Prostate gland (tissue), 2 donors: ENCODE measurements at places on chromosomes 6 and 20. TPM values are rescaled to one million over a fixed set of nuclear protein-coding genes. Genes with fewer than 3 reads are reported as not detected.

- no peaks in the 10 kb centered on the region for H3K36me3 ChIP-seq
- no peak overlapping the region for H3K27ac ChIP-seq
- H3K27me3 ChIP-seq = no peaks in the 10 kb centered on the region
- H3K4me3 ChIP-seq = no peak overlapping the region
These were observed 323.9 kb downstream of the GJA1 start for GRCh38 chr6:121759370-121759769.

- DNase-seq = no peak
- no peak overlapping the region for H3K4me3 ChIP-seq
- H3K4me1 ChIP-seq = no peaks in the 10 kb centered on the region
- H3K27me3 ChIP-seq = no peaks in the 10 kb centered on the region
- no peak overlapping the region for H3K27ac ChIP-seq
These were observed 239.3 kb downstream of the ZNF217 start for GRCh38 chr20:53354314-53354713.

GRCh38 chr6:109299776-109300564, 82.3 kb downstream of the CD164 start:
- no peaks in the 10 kb centered on the region for H3K27me3 ChIP-seq
- H3K4me3 ChIP-seq = no peak overlapping the region
- no peaks in the 10 kb centered on the region for H3K36me3 ChIP-seq
- peak overlapping the region; percentile 33 for H3K27ac ChIP-seq
- DNase-seq = peak; percentile 24
- no peaks in the 10 kb centered on the region for H3K4me1 ChIP-seq

DNA sequence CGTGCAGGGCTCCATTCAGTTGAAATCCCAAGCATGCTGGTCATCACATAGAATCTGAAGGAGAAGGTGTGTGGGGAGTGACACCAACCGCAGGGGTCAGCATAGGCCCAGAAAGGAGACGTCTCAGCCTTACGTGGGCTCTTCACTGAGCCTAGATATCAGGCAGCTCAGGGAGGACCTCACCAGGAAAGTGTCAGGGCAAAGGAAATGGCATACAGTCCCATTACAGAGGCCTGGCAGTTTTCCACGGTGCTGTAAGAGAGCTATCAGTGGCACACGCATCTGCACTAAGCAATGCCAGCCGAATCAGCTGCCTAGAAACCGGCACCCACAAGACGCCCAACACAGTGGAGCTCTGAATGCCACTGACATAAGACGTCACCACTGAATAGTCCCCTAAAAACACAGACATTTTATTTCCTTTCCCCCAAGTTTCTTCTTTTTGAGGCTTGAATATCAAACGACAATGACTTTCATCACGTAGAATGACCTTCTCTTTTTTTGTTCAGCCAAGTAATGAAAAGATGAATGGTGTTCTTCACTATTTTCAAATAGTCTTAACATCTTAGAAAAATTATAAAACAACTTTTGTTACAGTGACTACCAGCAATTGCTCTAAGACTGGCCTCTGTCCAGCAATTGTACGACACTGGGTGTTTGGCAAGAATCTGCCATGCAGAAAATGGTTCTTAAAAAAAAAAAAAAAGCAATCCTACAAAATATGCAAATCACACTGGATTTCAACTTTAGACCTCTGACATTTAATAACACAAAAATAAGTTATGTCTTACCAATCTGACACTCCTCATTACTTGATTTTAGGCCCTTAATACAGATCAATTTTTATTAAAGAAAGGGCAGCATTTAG, 88.9 kb upstream of the FOXQ1 start:
- no peaks in the 10 kb centered on the region for H3K27me3 ChIP-seq
- H3K4me1 ChIP-seq = no peaks in the 10 kb centered on the region
- no peak for DNase-seq
- no peaks in the 10 kb centered on the region for H3K36me3 ChIP-seq

- peaks cover 4% of the 10 kb centered on the region for H3K4me1 ChIP-seq
- H3K27me3 ChIP-seq = no peaks in the 10 kb centered on the region
- no peak overlapping the region for H3K4me3 ChIP-seq
- H3K27ac ChIP-seq = no peak overlapping the region
- no peaks in the 10 kb centered on the region for H3K36me3 ChIP-seq
These were observed 127.9 kb downstream of the CDK19 start for GRCh38 chr6:110687326-110687725.

- H3K27ac ChIP-seq = no peak overlapping the region
- H3K4me3 ChIP-seq = no peak overlapping the region
- no peaks in the 10 kb centered on the region for H3K36me3 ChIP-seq
- no peak for DNase-seq
- no peaks in the 10 kb centered on the region for H3K27me3 ChIP-seq
These were observed 365.6 kb downstream of the FARS2 start for GRCh38 chr6:5626727-5627426.

Gene TRIM15
- not detected for total RNA-seq

Gene NKAIN2
- not detected for total RNA-seq

Gene WFDC2
- total RNA-seq = 100.0 TPM
